NAMALWA (cell line): ENCODE measurements at places on chromosomes 3 and 15.
A peak's percentile ranks its signal among the peaks of the same experiment; 100 is the strongest.

DNA sequence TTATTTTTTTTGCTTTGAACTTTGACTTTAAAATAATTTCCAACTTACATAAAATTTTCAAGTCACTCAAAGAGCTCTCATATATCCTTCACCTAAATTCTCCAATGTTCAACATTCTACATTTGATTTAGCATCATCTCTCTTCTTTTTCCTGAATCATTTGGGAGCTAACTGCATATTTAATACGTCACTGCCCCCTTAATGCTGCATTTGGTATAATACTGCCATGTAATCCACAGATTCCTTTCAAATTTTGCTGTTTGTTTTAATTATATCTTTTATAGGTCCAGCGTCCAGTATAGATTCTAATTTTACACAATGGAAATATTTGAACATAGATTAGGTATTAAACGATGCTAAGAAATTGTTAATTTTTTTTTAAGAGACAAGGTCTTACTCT lies 2.3 kb upstream of the EIF2AK4 start:
- DNase-seq: no peak

DNA sequence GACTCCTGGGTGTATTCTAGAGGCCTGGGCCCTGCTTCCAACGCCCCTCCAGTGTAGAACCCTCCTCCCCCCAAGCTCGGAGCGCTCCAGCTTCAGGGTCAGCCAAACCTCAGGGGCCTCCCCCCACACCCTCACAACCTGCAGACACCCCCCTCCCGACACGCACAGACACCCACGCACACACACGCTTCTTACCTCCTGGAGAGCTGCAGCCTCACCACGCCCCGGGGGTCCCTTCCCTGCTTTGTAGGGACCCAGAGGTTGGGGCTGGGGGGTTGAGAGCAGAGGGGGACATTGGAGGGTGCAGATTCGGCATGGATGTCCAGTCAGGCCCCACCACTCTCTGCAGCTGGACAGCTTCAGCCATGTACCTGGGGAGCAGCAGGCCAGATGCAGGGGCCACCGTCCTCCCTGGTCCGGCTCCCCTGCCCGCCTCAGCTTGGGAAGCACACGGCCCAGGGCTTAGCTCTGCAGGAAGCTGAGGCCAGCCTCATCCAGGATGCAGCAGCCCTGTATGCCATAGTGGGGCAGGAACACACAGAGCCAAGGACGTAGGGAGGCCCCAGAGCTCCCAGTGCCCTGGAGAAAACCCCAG lies 13.0 kb downstream of the ZDHHC19 start:
- DNase-seq: no peak

DNA sequence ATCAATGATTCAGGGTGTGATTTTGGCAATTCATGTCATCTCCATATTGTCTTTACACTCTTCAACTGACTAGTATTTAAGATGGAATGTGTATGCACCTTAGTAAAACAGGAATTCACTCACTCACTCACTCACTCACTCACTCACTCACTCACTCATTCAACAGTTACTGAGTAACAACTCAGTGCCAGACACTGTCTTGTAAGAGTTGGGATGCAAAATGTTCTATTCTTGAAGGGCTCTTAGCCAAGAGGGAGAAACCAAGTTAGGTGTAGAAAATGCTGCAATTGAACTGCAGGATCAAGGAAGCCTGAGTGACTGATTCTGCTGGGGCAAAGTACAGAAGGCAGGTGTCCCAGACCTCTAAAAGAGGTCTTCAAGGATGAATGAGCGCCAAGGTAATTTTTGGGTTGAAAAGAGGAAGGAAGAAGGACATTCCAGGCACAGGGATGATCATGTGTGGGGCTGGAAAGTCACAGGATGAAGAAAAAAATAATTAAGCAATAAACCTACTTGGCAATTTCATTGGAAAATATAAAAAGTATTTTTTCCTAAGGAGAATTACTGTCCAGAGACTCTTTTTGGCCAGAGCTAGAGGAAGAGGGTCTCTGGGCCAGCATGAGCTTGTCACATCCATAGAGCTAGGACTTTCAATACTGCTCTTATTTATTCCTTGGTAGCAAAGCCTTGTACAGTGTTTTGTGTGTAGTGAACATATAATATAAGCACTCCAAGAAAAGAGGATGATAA lies 58.9 kb upstream of the ETV5 start:
- no peak for DNase-seq

DNA sequence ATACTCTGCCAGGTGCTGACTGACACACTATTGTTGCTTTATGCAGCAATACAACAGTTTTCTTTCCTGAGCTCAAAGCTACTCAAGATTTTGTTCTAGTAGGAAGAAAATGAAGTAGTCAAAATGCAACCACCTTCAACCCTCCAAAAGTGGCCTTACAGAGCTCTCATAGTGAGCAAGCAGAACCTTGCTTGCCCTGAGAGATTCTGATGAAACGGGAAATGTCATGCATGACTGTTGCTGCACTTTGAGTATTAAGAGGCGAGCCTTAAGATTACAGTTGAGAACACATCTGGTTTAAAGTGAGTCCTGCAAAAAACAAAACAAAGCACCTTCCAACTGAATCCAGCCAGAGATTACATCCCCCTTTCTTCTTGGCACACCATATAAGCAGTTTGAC lies 29.7 kb downstream of the MINDY4B start:
- peak; percentile 60 for DNase-seq

GRCh38 chr3:117898722-117899522 lies 1135.7 kb downstream of the IGSF11 start:
- peak; percentile 59 for DNase-seq

DNA sequence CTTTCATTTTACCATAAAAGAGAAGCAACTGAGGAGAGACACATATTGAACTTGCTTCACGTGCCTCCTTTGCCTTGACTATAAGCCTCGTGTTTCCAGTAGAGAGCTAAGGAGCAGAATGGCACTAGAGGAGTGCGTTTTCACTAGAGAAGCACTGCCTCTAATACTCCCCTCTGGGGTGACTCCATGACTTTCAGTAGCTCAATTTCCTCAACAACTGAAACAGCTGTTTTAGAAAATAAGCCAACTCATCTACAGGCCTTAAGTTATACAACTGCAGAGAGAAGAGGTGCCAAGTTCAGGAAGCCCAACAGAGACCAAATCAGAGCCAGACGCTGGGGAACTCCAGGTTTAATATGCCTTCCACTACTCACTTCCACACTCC lies 1.9 kb downstream of the UBP1 start:
- DNase-seq: peak; percentile 67

DNA sequence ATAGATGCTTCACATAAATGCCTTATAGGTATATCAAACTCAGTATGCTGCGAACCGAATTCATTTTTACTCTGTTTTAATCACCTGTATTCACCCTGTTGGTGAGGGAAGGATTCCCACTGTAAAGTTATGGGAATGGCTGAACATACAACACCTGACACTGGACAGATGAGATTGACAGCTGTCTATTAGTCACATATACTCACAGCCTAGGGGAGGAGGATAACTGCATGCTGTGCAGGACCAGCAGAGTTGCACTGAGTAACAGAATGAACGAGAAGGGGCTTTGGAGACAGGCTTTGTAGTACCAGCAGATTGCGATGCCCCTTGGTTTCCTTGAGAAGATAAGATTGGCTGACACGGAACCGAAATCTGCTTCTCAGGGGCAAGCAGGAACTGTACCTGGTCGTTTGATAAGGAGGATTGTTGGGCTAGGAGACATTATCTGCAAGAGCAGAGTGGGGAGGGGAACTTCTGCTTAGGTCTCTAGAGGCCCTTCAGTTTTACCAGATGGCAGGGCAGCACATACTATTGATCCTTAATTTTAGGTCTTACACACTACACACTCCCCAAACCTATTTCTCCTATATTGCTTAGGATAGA lies 43.5 kb upstream of the SLC22A13 start:
- DNase-seq: no peak
